ENCODE measurements at places on chromosomes 1 and 21. TPM values are rescaled to one million over a fixed set of nuclear protein-coding genes. Genes with fewer than 3 reads are reported as not detected.

DNA sequence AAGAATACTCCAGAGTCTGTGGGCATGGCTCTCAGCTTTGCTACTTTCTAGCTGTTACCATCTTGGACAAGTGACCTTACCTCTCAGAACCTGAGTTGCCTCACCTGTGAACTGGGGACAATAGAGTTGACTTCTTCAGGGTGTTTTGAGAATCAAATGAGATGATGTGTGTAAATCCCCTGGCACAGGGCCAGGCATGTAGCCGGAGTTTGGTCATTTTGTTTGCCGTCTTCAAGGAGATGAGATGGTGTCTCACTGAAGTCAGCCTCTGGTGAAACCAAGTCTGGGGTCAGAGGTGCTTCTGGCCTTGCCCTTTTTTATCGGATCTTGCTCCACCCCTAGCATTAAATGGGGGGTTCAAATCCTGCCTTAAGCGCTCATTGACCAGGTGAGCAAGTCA lies 149.2 kb upstream of the TMEM51 start:
- H3K4me3 ChIP-seq = no peak overlapping the region
- no peak for DNase-seq
- H3K36me3 ChIP-seq = no peaks in the 10 kb centered on the region
- H3K27ac ChIP-seq = no peak overlapping the region

- no peaks in the 10 kb centered on the region for H3K4me1 ChIP-seq
- peaks cover 30% of the 10 kb centered on the region for H3K27me3 ChIP-seq
- H3K36me3 ChIP-seq = no peaks in the 10 kb centered on the region
- no peak for DNase-seq
- no peak overlapping the region for H3K27ac ChIP-seq
These were observed 10.7 kb upstream of the PLXNA2 start for GRCh38 chr1:208254862-208255261.

- H3K4me3 ChIP-seq = peak overlapping the region; percentile 56
- DNase-seq = no peak
- H3K4me1 ChIP-seq = peaks cover 20% of the 10 kb centered on the region
- H3K27ac ChIP-seq = no peak overlapping the region
- no peaks in the 10 kb centered on the region for H3K36me3 ChIP-seq
These were observed 1.5 kb upstream of the CRABP2 start for GRCh38 chr1:156706657-156707416.

- H3K27ac ChIP-seq = no peak overlapping the region
- no peaks in the 10 kb centered on the region for H3K36me3 ChIP-seq
- H3K4me3 ChIP-seq = no peak overlapping the region
- H3K27me3 ChIP-seq = peaks cover 20% of the 10 kb centered on the region
These were observed 49.1 kb downstream of the RAP1GAP start for GRCh38 chr1:21620011-21620410.

DNA sequence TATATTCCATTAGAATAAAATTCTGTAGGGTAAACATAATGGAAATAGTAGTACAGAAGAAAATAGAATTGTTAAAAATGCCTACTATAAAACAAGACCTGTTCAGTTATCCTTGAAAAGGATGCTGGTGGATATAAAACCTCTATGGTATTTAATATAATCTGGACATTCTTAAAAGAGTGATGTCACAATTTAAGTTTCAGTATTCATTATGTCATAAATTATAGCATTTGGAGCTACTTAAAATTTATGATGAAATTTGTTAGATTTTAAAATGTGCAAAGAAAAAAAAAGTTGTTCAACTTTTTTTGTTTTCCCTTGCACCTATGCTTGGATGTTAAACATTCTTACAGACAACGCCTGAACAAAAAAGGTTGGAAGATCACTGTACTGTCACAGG lies 50.3 kb downstream of the USP48 start:
- H3K27ac ChIP-seq = no peak overlapping the region
- no peaks in the 10 kb centered on the region for H3K27me3 ChIP-seq
- peaks cover 40% of the 10 kb centered on the region for H3K36me3 ChIP-seq
- H3K4me3 ChIP-seq = no peak overlapping the region
- H3K4me1 ChIP-seq = no peaks in the 10 kb centered on the region

DNA sequence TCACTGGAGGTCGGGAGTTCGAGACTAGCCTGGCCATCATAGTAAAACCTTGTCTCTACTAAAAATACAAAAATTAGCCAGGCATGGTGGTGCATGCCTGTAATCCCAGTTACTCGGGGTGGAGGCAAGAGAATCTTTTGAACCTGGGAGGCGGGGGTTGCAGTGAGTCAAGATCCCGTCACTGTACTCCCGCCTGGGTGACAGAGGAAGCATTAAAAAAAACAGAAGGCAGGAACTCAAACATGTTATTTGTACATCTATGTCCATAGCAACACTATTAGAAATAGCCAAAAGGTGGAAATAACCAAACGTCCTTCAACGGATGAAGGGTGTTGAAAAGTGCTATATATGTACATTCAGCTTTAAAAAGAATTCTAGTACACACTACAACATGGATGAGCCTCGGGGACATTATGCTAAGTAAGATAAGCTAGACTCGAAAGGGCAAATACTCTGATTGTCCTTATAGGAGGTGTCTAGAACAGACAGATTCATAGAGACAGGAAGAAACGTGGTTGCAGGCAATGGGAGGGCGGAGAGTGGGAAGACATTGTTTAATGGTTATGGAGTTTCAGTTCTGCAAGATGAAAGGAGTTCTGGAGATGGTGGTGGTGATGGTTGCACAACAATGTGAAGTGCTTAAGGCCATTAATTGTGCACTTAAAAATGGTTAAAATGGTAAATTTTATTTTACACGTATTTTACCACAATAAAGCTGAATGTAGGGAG lies 19.2 kb downstream of the NLRP3 start:
- no peak overlapping the region for H3K4me3 ChIP-seq
- H3K36me3 ChIP-seq = no peaks in the 10 kb centered on the region
- no peak for DNase-seq
- no peak overlapping the region for H3K27ac ChIP-seq

DNA sequence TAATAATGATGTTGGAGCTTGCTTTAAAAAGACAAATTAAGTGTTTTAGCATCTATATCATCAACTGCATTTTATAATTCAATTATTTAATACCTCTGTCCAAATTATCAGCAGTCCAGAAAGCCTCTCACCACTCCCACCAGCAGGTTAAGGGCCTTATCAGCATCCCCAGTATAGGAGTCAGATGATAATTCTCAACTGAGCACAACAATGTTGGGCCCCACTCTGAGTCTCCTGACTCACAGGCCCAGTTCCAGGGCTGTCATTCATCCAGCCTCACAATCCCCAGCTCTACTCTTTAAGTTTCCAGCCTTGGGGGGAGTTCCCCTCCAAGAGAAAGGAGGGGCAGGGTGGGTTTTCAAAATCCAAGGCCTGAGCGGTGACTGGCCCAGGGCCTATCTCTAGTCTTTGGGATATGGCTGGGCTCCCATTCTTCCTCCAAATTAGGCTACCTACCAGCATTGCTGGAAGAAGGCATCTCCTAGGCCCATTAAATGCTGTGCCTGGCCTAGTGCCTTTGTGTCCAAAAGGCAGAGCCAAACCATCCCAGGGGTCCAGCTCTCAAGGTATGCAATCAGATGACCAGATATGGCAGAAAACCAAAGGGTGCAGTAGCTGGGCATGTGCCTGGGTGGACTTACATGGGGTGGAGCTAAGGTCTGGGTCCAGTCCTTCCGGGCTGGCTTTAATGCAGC lies 134.1 kb downstream of the GLUL start:
- DNase-seq = no peak
- no peak overlapping the region for H3K4me3 ChIP-seq
- H3K4me1 ChIP-seq = peaks cover 30% of the 10 kb centered on the region
- H3K27me3 ChIP-seq = no peaks in the 10 kb centered on the region

GRCh38 chr1:76269155-76269554 lies 194.6 kb downstream of the ST6GALNAC3 start:
- peak overlapping the region; percentile 12 for H3K4me3 ChIP-seq
- peaks cover 60% of the 10 kb centered on the region for H3K4me1 ChIP-seq
- H3K27ac ChIP-seq = peak overlapping the region; percentile 74
- peaks cover 6% of the 10 kb centered on the region for H3K27me3 ChIP-seq

DNA sequence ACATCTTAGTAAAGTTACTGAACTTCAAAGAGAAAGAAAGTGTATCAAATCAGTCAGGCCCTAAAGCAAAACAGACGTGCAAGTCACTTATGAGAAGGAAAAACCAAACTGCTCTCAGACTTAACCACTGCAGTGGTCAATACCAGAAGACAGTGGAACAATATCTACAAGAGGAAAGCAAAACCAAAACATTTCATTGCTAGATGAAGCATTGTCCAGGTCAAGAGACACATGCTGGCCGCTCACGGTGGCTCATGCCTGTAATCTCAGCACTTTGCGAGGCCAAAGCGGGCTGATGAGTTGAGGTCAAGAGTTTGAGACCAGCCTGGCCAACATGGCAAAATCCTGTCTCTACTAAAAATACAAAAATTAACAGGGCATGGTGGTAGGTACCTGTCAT lies 82.0 kb upstream of the MROH9 start:
- no peaks in the 10 kb centered on the region for H3K36me3 ChIP-seq
- H3K4me3 ChIP-seq = no peak overlapping the region
- H3K27ac ChIP-seq = no peak overlapping the region
- peaks cover 5% of the 10 kb centered on the region for H3K4me1 ChIP-seq
- DNase-seq = no peak
- peaks cover 6% of the 10 kb centered on the region for H3K27me3 ChIP-seq

DNA sequence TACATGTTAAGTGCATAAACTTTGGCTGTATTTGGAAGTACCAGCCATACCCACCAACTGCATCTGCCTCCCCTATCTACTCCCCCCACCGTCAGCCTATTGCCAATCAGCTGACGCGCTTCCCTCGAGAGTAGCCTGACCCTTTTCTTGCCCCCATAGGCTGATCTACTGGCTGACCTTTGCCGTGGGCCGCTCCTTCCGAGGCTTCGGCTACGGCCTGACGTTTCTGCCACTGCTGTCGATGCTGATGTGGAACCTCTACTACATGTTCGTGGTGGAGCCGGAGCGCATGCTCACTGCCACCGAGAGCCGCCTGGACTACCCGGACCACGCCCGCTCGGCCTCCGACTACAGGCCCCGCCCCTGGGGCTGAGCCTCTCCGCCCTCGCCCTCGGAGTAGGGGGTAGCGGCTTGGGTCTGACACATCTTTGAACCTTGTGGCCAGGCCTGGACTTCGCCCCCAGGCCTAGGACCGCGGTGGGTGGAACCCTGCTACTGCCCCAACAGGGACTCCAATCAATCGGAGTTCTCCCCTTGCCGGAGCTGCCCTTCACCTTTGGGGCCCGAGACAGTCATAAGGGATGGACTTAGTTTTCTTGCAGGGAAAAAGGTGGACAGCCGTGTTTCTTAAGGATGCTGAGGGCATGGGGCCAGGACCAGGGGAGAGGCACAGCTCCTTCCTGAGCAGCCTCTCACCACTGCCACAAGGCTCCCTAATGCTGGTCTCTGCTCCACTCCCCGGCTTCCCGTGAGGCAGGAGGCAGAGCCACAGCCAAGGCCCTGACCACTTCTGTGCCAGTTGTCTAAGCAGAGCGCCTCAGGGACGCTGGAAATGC lies 4.0 kb downstream of the GLMP start:
- H3K4me1 ChIP-seq = peaks cover 18% of the 10 kb centered on the region
- H3K36me3 ChIP-seq = peaks cover 8% of the 10 kb centered on the region
- no peaks in the 10 kb centered on the region for H3K27me3 ChIP-seq
- DNase-seq = no peak
- no peak overlapping the region for H3K27ac ChIP-seq

GRCh38 chr1:244391761-244392160 lies 59.9 kb downstream of the ADSS2 start:
- no peaks in the 10 kb centered on the region for H3K27me3 ChIP-seq
- H3K36me3 ChIP-seq = peaks cover 4% of the 10 kb centered on the region
- peaks cover 8% of the 10 kb centered on the region for H3K4me1 ChIP-seq
- no peak overlapping the region for H3K4me3 ChIP-seq

GRCh38 chr1:155175927-155176371 lies 2.3 kb downstream of the TRIM46 start:
- no peaks in the 10 kb centered on the region for H3K27me3 ChIP-seq
- H3K27ac ChIP-seq = peak overlapping the region; percentile 72
- H3K4me3 ChIP-seq = no peak overlapping the region

- peaks cover 50% of the 10 kb centered on the region for H3K4me1 ChIP-seq
- peaks cover 37% of the 10 kb centered on the region for H3K36me3 ChIP-seq
- H3K4me3 ChIP-seq = peak overlapping the region; percentile 93
- DNase-seq = no peak
These were observed 2.2 kb downstream of the TMED5 start for GRCh38 chr1:93177991-93178390.

DNA sequence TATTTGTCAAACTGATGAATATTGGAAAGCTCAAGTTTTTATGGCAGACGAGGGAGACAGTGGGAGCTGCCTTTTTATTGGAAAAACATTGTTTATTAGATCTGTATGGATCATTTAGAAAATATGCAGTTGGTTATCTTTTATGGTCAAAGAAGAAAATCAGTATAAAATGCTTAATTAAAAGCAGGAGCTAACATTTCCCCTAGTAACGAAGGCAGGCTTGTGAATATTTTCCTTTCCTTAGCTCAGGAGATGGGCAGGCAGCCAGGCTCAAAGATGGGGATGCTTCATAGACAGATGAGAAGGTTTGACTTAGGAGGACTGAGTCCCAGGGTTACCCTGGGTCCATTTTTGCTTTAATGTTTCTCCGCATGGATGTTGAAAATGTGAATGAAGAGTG lies 26.0 kb downstream of the ROR1 start:
- H3K4me3 ChIP-seq = no peak overlapping the region
- H3K36me3 ChIP-seq = no peaks in the 10 kb centered on the region
- H3K27ac ChIP-seq = no peak overlapping the region

GRCh38 chr1:10973552-10973951 lies 38.9 kb upstream of the TARDBP start:
- no peak overlapping the region for H3K4me3 ChIP-seq
- no peak overlapping the region for H3K27ac ChIP-seq
- DNase-seq = no peak

DNA sequence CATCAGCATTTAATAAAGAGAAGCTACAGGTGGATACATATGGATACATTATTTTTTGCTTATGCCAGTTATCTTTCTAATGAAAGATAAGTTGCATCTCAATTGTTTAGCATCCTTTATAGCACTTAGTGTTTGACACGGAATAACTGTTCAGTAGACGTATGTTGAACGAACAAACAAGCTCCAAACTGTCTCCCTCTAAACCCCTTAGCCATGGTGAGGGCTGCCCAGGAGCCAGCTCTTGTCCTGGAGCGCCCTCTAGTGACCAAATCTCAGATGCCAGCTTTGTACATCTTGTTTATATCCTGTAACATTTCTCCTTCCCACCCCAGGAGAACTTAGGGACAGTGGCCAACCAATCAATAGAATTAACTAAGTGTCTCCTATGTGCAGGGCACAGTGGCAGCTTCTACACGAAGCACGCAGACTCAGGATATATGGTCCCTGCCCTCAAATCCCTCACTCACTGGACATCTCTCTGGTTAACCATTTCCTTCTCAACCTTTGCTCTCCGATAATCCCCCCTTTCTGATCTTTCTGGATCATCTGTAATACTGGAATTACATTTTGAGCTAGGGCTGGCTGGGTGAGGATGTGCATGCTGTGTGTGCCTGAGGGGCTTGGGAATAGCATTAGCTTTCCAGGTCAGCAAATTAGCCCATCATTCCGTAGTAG lies 22.9 kb downstream of the KCNA10 start:
- H3K27ac ChIP-seq = no peak overlapping the region
- peaks cover 6% of the 10 kb centered on the region for H3K4me1 ChIP-seq
- H3K36me3 ChIP-seq = no peaks in the 10 kb centered on the region
- no peaks in the 10 kb centered on the region for H3K27me3 ChIP-seq
- H3K4me3 ChIP-seq = no peak overlapping the region

SYCP1 gene
- not detected for total RNA-seq

TLCD4 gene
- total RNA-seq = not detected

PGBD5 gene
- total RNA-seq = not detected

CHIA gene
- total RNA-seq = not detected

NHLH1 gene
- total RNA-seq = 0.44 TPM

PEX10 gene
- 8.7 TPM for total RNA-seq

MYBPH gene
- not detected for total RNA-seq

CHI3L2 gene
- total RNA-seq = 6.7 TPM
